Breast epithelium (tissue), 4 donors: ENCODE measurements at places on chromosomes 4 and X. TPM values are rescaled to one million over a fixed set of nuclear protein-coding genes. Genes with fewer than 3 reads are reported as not detected.

CCKAR gene
- total RNA-seq, result not detected

DNA sequence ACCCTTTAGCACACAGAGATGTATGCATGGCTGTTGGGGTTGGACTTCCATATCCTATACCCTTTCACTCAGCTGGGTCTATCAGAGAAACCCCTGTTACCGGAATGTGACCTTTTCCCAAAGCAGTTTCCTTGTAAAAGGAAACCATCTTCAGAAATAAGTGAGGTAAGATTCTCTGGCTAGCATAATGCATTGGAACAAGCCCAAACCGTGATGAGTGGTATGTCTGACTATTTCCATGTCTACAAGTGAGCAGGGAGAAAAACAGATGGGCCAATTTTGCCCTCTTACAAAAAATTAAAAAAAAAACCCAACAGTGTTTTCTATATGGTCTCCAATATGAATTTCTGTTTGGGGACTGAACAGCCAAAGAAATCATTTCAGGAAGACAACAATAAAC is 283.9 kb downstream of the SMARCA1 start:
- H3K27ac ChIP-seq, result no peak overlapping the region
- DNase-seq, result no peak
- H3K4me1 ChIP-seq, result no peaks in the 10 kb centered on the region
- no peaks in the 10 kb centered on the region for H3K36me3 ChIP-seq
- H3K4me3 ChIP-seq, result no peak overlapping the region

- no peak for DNase-seq
- H3K4me1 ChIP-seq, result no peaks in the 10 kb centered on the region
- no peak overlapping the region for H3K27ac ChIP-seq
- no peak overlapping the region for H3K4me3 ChIP-seq
Observed at GRCh38 chr4:73732759-73733431, 7.5 kb upstream of the CXCL8 start.

- no peaks in the 10 kb centered on the region for H3K27me3 ChIP-seq
- no peak overlapping the region for H3K4me3 ChIP-seq
- H3K36me3 ChIP-seq, result no peaks in the 10 kb centered on the region
- DNase-seq, result no peak
Observed at GRCh38 chr4:137638934-137639333, 106.6 kb upstream of the PCDH18 start.

DNA sequence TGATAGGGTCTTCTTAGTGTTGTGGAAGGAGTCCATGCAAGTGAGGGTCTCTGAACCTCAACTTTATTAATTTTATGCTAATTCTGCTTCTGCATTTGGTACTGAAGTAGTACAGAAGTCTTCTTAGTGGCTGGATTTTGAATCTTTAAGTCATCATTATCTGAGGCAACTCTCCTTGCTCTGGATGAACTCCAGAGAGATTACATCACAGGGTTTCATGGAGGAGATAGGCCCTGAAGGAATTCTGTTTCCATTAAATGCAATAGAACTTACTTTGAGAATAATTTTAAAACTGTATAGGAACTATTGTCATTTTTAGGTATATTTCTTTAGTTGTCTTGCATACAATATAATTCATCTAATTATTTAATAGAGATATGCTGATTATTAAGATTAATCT is 451.2 kb downstream of the FAT4 start:
- no peak overlapping the region for H3K27ac ChIP-seq
- H3K36me3 ChIP-seq, result no peaks in the 10 kb centered on the region
- no peaks in the 10 kb centered on the region for H3K4me1 ChIP-seq
- no peak overlapping the region for H3K4me3 ChIP-seq

GRCh38 chr4:81207828-81208227 is 7.2 kb downstream of the PRKG2 start:
- H3K36me3 ChIP-seq, result no peaks in the 10 kb centered on the region
- H3K4me1 ChIP-seq, result no peaks in the 10 kb centered on the region
- DNase-seq, result no peak
